ENCODE measurements at places on chromosomes 7 and 10.

DNA sequence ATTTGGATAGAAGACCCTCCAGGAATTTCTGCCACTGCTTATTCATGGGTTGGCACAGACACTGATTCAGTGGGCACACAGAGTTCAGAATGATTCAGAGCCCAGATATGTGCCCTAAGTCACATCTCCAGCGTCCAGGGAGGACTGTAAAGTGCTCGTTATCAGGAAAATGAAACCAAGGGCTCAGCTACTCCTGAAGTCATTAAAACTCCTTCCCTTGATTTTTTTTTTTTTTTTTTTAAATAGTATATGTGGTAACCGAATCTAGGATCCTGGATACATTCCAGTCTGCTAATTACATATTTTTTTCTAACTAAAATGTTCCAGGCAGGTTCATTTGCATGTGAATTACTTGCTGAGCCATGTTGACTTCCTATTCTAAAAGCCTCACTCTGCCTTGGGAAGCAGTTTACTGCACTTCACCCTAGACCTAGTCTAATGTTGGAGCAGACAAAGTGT lies 34.7 kb downstream of the MET start:
- peak; percentile 55 for DNase-seq

DNA sequence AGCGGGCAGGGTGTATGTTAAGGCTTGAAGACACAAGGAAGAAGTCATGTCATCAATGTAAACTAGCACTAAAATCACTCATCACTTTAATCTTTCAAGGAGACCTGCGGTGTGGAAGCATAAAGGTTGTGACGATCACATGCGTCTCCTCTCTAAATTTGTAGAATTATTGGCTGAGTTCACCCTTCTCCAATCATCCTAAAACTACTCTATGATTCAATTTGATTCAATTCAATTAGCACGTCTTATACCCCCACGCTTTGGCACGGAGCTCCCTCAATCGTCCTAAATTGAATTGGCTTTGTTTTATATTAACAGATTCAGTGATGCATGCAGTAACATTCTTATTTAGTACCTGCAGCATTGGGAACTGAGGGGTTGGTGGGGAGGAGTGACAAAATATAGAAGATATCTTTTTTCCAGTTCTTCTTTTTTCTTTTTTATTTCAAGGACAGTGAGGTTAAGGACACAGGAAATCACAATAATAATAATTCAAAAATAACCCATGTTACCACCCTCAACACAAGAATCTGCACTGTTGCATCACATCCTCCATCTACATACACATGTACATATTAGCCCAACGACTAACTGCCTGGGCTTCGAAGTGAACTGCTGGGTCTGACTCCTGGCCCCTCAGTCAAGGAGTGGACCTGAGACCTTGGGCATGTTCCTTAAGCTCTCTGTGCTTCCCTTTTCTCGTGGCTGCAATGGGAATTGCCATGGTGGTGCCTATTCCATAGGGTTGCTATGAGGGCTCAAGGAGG lies 86.5 kb downstream of the LSM5 start:
- DNase-seq: no peak

GRCh38 chr10:127553417-127553816 lies 4.3 kb downstream of the NPS start:
- DNase-seq: no peak

DNA sequence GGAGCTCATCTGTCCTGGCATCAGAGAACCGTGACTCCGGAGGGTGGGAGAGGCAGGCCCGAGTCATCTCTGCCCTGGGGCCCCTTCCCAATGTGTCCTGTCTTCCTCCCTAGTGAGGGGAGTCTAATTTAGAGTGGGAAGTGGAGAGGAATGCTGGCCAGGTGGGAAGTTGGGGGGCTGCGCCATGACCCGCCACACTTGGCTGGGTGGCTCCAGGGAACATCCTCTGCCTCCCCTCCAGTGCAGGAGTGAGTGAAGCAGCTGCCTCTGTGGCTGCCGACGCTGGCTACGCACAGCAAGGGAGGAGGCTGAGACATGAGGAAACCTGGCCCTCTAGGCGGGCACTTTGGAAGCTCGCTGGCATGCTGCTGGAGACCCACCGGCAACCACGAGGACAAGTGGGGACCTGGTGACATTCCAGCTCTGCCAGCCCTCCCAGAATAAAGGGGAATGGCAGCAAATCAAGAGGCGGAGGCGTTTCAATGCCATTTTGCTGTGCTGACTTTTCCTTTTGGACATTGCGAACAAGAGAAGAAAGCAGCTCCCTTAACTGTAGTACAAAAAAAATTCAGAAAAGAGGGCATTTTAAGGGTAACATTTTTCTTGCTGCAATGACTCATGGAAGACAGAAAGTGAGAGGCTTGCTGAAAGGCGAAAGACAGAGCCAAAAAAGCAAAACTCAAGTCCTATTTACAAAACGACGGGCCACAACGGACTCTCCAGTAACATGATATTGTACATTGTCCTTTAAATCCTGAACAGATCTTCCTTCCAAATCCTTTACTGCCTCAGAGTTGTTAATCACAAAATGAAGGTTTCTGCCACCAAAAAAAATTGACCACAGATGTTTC lies 121.2 kb upstream of the PITRM1 start:
- DNase-seq: no peak

DNA sequence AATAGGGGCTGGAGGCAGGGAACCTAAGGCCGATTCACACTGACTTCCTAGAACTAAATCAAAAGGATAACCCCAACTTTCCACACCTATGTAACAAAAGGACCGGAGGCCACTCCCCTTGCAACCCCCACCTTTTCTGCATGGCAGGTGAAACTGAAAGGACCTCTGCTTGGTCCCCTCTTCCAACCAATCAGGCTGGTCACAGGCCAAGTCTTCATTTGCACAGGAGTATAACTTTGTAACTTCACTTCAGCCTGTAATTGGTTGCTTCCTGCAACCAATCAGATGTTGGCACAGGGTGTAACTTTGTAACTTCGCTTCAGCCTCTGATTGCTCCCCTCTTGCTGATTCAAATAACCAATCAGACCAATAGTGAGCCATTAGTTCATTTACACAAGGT lies 190.0 kb downstream of the FAM107B start:
- no peak for DNase-seq

DNA sequence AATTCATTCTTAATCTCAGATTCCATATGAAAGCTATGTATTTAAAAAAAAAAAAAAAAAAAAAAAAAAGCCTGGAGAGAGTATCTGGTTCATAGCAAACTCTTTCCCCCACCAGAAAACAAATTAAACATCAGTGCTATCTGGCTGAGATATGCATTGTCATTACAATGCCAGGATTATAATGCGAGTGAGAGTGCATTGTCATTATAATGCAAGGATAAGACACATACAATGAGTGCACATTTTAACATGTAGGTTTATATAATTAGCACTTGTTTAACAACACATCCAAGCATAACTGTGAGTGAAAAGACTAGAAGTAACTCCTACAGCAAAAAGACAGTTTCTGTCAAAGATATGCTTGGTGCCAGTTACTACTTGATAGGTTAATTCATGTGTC lies 48.1 kb downstream of the ITPRID1 start:
- no peak for DNase-seq

DNA sequence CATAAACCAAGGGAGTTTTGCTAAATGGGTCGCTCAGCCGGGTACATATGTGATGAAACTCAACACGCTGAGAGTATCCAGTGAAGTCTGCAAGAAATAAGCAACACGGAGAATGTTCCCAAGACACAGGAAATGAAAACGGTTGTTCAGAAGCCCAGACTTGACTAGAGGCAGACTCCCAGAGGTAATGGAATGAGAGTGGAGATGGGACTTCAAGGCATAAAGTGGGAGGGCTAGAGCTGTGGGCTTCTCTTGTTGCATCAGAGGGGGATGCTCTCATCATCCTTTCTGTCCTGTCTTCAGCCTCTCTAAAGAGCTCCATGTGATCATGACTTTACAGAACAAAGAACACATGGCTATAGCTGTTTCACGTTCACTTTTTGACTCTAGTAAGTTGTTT lies 88.3 kb downstream of the BAMBI start:
- DNase-seq: no peak

DNA sequence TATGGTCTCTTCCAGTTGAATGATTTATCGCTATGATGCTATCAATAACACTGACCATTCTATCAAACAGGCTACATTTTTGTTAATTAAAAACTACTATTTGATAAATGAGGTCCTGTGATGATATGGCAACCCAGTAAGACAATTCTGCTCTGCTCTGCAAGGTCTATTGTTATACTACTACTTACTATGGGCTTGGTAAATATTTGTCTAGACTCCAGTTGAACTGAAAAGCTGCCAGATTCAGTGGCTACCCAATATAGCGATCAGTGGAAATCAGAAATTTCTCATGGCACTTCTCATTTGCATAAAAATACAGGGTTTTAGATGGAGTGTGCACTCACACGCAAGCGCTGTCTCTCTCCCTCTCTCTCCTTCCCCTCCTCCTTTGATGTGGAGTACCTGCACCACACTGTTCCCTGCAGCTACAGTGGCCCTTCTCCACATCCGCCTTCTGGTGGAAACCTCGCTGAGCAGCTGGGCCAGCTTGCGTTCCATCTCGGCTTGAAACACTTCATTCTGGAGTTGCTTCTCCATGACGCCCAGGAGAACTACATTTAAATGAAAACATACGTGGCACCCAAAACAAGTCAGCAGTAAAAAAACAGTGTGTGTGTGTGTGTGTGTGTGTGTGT lies 77.9 kb downstream of the KIAA1549 start:
- no peak for DNase-seq

DNA sequence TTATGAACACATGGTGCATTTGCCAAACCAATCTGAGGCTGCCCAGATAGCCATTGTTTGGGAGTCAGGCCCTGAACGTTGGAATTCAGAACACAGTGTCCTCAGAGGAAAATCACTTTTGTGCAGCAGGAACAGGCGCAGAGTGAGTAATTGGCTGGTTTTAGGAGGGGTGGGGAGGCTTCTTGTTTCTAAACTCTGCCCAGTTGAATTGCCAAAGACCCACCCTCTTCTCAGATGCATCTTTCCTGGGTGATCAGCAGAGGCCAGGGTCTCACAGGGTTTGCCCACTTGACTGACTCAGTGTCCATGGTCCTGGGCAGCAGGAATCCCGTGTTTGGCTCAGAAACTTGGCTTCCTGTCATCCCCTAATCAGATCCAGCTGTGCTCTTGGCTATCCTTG lies 24.3 kb downstream of the PRLHR start:
- DNase-seq: no peak

- DNase-seq: no peak
These were observed 272.5 kb downstream of the SEMA3A start for GRCh38 chr7:83921941-83922607.

GRCh38 chr10:33665501-33665900 lies 331.0 kb upstream of the NRP1 start:
- no peak for DNase-seq

DNA sequence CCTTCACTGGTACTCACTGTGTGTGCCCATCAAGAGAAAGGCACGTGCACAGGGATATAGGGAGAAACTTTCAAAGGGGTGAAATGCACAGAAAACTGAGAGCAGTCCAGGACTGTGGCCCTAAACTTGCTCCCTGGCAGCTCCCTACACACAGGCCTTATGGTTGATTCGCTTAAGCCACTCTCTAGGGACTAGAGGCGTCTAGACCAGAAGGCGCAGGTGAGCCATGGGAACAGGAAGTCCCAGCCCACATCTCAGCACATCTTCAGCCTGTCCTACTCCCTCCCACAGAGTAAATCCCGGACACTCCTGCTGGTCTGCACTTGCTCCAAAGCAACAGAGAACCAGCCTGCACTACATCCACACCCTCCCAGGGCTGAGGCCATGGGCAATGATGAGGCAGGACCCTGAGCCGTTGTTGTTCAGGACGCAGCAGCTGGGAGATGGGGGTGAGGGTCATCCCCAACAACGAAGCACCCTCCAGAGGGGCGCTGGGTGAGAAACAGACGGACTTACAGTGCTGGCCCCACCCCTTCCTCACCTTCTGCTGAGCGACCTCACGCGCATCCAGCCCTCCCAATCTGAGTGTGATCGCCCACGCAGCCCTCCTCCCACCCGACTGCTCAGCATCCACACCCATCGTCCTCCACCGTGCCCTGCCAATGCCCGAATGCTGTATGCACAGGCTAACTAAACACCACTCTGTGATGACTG lies 109.3 kb downstream of the TNS3 start:
- DNase-seq: no peak

DNA sequence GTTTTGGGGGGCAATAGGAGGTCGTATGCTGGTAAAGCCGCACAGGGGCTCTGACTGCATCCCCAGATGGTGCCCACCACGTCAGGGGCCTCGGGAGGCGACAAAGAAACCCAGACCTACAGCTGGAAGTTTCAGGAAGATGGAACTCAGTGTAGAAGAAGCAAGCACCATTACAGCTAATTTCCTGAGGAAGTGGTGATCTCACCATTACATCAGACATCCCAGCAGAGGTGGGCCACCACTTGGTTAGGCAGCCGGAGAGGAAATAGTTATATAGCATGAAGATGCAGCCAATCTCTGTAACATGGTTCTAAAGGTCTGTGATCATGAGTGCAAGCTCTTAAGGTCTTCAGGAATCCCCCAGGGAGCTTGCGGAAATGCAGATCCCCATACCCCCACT lies 127.3 kb upstream of the PCBD1 start:
- no peak for DNase-seq
